ENCODE measurements at places on chromosomes 3 and 15. TPM values are rescaled to one million over a fixed set of nuclear protein-coding genes. Genes with fewer than 3 reads are reported as not detected.
A peak's percentile ranks its signal among the peaks of the same experiment; 100 is the strongest.

Gene HIGD2B
- not detected for total RNA-seq

Gene CRABP1
- 12.8 TPM for total RNA-seq

Gene DNASE1L3
- total RNA-seq: 0.39 TPM

Gene FRMD4B
- 78.7 TPM for total RNA-seq

- DNase-seq: no peak
- H3K4me3 ChIP-seq: no peak overlapping the region
- H3K4me1 ChIP-seq: peaks cover 18% of the 10 kb centered on the region
- no peaks in the 10 kb centered on the region for H3K36me3 ChIP-seq
- no peak overlapping the region for H3K27ac ChIP-seq
Observed at GRCh38 chr3:144744473-144744872, 772.9 kb downstream of the DIPK2A start.

- no peaks in the 10 kb centered on the region for H3K36me3 ChIP-seq
- no peak overlapping the region for H3K27ac ChIP-seq
- DNase-seq: no peak
- no peaks in the 10 kb centered on the region for H3K27me3 ChIP-seq
- H3K4me3 ChIP-seq: no peak overlapping the region
- no peaks in the 10 kb centered on the region for H3K4me1 ChIP-seq
Observed at GRCh38 chr3:177812492-177812891, 615.2 kb upstream of the TBL1XR1 start.

GRCh38 chr15:83053151-83053550, 13.9 kb downstream of the BTBD1 start:
- no peak for DNase-seq
- H3K4me3 ChIP-seq: no peak overlapping the region
- H3K27me3 ChIP-seq: no peaks in the 10 kb centered on the region
- peaks cover 12% of the 10 kb centered on the region for H3K4me1 ChIP-seq
- no peak overlapping the region for H3K27ac ChIP-seq

Gene RYK
- 73.3 TPM for total RNA-seq

DNA sequence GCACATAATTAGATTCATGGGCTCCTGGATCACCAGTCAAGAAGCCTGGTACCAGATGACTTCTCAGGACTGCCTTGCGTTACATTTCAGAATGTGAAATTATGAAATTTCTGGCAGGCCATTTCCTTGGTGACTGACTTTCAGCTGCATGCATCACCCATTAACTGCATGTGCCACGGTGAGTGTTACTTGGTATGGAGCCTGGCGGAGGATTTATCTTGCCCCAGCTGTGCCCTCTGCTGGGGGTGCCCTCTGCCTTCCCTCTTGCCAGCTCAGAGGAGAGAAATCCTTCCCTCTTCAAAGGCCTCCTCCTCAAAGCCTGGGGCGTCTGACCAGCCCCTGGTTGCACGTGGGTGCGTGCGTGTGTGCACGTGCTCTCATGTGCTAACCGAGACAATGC, 57.7 kb upstream of the CTSH start:
- no peaks in the 10 kb centered on the region for H3K27me3 ChIP-seq
- DNase-seq: no peak
- H3K27ac ChIP-seq: no peak overlapping the region
- no peak overlapping the region for H3K4me3 ChIP-seq
- no peaks in the 10 kb centered on the region for H3K4me1 ChIP-seq
- H3K36me3 ChIP-seq: no peaks in the 10 kb centered on the region

- no peak overlapping the region for H3K4me3 ChIP-seq
- DNase-seq: no peak
- H3K27ac ChIP-seq: no peak overlapping the region
- H3K36me3 ChIP-seq: no peaks in the 10 kb centered on the region
- H3K27me3 ChIP-seq: no peaks in the 10 kb centered on the region
Observed at GRCh38 chr3:127288921-127289705, 1.3 kb upstream of the PRR20G start.

Gene ROBO2
- total RNA-seq: 47.1 TPM

DNA sequence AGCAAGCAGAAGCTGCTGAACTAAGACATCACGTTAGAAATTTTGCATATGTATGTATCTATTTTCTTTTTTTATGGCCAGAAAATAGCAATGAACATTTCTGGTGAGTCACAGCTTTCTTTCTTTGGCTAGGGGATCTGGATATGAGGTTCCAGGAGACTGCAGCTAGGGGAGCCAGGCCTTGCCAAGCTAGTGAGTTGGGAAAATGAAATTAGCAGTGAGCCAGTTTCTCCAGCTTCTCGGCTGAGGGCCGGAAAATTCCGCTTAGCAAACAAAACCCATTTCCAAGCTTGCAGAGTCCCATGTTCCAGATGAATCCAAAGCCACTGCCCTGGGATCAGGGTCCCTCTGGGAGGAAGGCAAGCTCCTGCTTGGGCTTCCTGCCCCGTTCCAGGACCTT, 137.6 kb downstream of the SRGAP3 start:
- no peak overlapping the region for H3K4me3 ChIP-seq
- no peaks in the 10 kb centered on the region for H3K36me3 ChIP-seq
- peak; percentile 34 for DNase-seq
- H3K27me3 ChIP-seq: peaks cover 3% of the 10 kb centered on the region
- no peak overlapping the region for H3K27ac ChIP-seq
- H3K4me1 ChIP-seq: peaks cover 9% of the 10 kb centered on the region

GRCh38 chr15:70127770-70128413, 30.2 kb upstream of the TLE3 start:
- H3K4me3 ChIP-seq: no peak overlapping the region
- peaks cover 67% of the 10 kb centered on the region for H3K27me3 ChIP-seq
- H3K27ac ChIP-seq: no peak overlapping the region
- DNase-seq: no peak
- H3K36me3 ChIP-seq: no peaks in the 10 kb centered on the region

Gene ITIH3
- 0.06 TPM for total RNA-seq

DNA sequence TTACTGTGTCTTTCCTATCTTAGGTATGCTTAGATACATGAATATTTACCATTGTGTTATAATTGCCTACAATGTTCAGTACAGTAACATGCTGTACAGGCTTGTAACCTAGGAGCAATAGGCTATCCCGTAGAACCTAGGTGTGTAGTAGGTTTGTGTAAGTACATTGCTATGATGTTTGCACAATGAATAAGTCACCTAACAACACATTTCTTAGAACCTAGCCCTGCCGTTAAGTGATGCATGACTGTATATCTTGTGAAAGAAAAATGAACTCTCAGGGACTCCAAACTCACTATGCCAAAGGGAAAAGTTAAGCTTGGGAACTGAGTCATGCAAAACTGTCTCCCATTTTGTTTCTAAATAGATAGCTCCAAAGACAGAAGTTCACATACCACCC, 91.5 kb upstream of the ACP3 start:
- H3K36me3 ChIP-seq: no peaks in the 10 kb centered on the region
- no peaks in the 10 kb centered on the region for H3K27me3 ChIP-seq
- no peak for DNase-seq
- no peak overlapping the region for H3K27ac ChIP-seq
- H3K4me3 ChIP-seq: no peak overlapping the region

Gene GP9
- not detected for total RNA-seq

DNA sequence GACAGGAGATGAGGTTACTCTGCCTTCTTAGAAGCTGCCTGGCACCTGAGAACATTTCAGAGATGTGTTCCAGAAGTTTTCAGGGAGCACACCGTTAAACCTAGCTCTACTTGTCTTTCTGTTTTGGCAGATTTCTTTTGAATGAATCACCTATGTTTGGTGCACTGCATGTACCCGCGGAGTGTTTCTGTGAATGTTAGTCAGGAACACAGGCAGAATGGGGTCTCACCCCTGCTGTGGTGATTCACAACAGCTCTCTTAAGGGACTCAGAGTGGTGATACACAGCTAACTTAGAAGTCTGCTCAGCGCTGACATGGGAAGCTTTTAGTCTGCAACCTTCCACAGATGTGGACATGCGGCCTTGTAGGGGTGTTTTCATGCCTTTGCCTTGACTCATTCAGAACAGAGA, 24.0 kb downstream of the TSEN2 start:
- no peaks in the 10 kb centered on the region for H3K27me3 ChIP-seq
- H3K27ac ChIP-seq: peak overlapping the region; percentile 41
- no peak overlapping the region for H3K4me3 ChIP-seq
- H3K4me1 ChIP-seq: no peaks in the 10 kb centered on the region
- H3K36me3 ChIP-seq: peaks cover 19% of the 10 kb centered on the region

Gene OR4M2
- not detected for total RNA-seq

Data from cardiac muscle cell (in vitro differentiated cells and primary cell).